ENCODE measurements at places on chromosomes 1 and 21. TPM values are rescaled to one million over a fixed set of nuclear protein-coding genes. Genes with fewer than 3 reads are reported as not detected.

The GSTM4 gene
- 15.9 TPM for total RNA-seq

- DNase-seq = no peak
Observed at GRCh38 chr21:28587748-28588147, 404.9 kb downstream of the LTN1 start.

The ASCL5 gene
- 0.15 TPM for total RNA-seq

The AUNIP gene
- total RNA-seq = 12.1 TPM

GRCh38 chr1:167489571-167490340, 28.6 kb downstream of the CD247 start:
- DNase-seq = no peak

The PINK1 gene
- total RNA-seq = 29.4 TPM
